Activated T-cell treated with anti-CD3 and anti-CD28 coated beads for 4 hours (primary cell): ENCODE measurements at places on chromosomes 16 and 17.

GRCh38 chr17:47941246-47942095 is at the start of gene PNPO:
Gene PNPO, plus strand, starts transcription at chr17:47941571. Its CDS starts 105 bp downstream, at chr17:47941676.
- DNase-seq = peak; percentile 94

- no peak for DNase-seq
These were observed 6.6 kb downstream of the TMEM114 start for GRCh38 chr16:8583732-8584131.

DNA sequence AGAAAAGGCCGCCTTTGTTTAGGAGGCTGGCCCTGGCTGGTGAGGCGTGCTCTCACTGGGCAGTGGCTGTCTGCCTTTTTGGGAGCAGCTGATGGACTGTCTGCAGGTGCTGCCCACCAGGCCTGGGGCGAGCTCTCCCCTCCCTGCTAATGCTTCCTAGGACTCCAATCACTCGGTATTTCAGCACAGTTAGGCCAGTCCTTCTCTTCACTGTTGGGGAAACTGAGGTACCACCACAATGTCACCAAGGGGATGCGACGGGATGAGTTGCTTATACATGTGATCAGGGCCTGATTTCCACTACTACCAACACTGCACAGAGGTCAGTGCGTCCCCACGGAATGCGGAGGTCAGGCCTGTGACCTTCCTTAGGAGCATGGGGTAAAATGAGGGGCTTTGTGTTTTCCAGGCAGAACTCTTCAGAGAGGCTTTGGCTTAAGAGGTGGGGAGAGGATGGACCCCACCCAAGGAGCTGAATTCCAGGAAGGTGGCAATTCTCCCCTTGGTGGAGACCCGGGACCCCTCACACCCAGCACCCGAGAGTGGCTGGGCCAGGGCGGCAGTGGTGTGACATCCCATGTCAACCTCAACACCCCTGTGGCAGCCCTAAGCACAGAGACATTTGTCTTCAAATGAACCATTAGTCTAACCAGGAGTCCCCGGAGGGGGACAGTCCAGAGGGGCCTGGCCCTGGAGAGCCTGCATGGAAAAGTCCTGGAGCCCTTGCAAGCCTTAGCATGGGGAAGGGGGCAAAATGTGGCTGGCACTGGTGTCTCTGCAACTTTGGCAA is 86.4 kb downstream of the N4BP1 start:
- DNase-seq = no peak

DNA sequence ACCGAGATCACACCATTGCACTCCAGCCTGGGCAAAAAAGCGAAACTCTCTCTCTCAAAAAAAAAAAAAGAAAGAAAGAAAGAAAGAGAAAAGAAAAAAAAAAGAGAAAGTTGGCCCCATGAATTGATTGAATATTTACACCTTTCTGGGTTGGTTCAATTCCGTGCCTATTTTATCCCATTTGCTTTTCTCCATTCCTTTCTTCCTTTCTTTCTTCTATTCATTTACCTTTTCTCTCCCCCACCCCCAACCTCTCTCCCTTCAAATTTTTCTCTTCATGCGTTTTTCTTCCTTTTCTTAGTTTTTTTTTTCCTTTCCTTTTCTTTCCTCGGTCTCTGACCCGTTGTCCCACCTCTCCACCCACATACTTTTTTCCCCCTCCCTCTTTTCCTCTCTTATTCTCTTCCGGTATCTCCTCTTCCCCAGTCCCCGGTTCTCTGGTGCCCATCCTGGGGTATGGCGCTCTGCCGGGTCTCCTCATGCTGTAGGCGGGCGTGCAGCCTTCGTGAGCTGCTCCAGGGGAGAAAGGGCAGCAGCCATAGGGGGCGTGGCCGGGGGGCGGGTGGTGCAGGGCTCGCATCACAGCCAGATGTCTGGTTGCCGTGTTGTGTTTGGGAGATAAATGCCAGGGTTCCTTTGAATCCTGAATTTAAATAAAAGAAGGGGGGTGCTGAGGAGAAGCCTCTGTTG is 5.3 kb upstream of the COL1A1 start:
- DNase-seq = no peak

DNA sequence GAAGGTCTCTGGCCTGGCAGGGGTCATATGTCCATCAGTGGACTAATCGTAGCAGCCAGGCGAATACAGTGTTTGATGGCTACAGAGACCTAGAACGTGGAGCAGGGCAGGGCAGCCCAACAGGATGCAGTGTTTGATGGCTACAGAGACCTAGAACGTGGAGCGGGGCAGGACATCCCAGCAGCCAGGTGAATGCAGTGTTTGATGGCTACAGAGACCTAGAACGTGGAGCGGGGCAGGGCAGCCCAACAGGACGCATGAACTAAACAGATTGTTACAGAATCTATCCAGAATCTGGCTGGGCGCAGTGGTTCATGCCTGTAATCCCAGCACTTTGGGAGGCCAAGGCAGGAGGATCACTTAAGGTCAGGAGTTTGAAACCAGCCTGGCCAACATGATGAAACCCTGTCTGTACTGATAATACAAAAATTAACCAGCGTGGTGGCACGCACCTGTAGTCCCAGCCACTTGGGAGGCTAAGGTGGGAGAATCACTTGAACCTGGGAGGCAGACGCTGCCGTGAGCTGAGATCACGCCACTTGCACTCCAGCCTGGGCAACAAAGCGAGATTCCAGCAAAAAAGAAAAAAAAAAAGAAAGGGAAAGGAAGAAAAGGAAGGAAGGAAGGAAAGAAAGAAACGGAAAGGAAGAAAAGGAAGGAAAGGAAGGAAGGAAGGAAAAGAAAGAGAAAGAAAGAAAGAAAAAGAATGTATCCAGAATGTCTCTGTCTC is 65.2 kb upstream of the RPH3AL start:
- DNase-seq = no peak

DNA sequence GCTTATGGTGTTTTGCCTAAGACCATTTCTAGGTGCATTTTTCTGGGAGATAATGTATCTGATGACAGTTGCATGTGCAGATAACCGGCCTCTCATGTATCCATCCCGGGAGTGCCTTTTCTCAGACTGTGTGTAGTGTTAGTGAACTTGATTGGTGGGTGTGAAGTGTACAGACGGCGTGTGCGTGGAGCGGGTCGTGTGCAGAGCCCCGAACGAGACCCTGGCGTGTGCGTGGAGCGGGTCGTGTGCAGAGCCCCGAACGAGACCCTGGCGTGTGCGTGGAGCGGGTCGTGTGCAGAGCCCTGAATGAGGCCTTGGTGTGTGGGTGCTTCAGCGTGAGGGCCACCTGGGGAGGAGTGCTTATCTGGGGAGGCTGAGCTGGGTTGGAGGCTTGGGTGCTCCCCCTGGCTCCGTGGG is 28.9 kb upstream of the ZNF750 start:
- DNase-seq = no peak

DNA sequence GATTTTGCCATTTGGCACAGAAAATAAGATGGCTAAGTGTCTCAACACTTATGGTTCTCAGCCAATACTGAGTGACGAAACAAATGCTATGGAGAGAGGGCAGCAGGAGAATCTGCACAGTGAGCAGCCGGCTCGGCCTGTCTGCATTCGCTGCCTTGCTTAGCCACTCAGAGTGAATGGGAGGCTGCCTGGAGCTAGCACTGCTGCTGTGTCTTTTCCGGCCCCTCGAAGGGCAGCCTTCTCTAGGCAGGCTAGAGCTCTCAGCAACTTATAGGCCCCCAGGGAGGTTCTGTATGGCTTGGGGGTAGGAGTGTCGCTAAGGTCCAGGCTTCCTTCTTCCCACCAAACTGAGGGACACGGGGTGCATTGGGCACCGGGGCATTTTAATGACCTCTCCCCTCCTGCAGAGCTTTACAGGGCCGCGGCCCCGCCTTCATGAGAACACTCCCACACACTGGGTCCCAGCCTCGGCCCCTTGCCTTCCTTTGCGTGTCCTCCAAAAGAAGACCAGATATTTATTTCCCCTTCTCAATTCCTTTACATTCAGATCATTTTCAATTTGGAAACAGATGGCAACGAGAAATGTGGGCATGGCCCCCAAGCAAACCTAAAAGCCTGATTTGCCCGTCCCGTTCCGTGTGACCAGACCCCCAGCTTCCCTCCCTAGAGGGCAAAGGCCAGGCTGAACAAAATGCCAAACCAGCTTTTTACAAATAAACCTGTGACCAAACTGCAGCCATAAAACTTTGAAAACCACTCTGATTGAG is 670.9 kb downstream of the TOX3 start:
- DNase-seq = no peak

- peak; percentile 3 for DNase-seq
These were observed at the start of gene OR3A2 for GRCh38 chr17:3385869-3386816. Gene OR3A2, minus strand, starts transcription at chr17:3386308.

GRCh38 chr17:82930043-82930923 is 90.5 kb upstream of the ZNF750 start:
- no peak for DNase-seq

DNA sequence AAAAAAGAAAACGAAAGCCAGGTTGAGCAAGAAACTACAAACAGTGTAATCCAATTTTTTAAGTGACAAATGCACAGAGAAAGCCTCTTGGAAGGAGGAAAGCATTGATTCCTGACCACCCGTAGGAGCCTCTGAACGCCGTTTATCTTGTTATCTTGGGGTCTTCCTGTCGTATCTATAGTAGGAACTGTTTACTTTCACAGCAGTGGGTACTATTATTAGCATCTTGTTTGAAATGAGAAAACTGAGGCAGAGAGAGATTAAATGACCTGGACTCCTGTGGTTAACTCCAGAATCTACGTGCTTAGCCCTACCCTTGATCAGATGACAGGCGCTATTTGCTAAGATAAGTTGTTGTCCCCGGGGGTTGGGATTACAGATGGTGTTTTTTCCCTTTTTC is 196.7 kb upstream of the FOXF1 start:
- DNase-seq = no peak

- no peak for DNase-seq
These were observed 10.9 kb upstream of the NT5C start for GRCh38 chr17:75142236-75142971.

GRCh38 chr16:23948949-23949411 is 113.2 kb downstream of the PRKCB start:
- DNase-seq = peak; percentile 33

- no peak for DNase-seq
These were observed 1.6 kb downstream of the FLOT2 start for GRCh38 chr17:28895794-28896447.

GRCh38 chr16:27463741-27464591 is 62.0 kb downstream of the IL21R start:
- DNase-seq = no peak

GRCh38 chr17:43905985-43906852 is 1.1 kb downstream of the MPP2 start:
- no peak for DNase-seq

DNA sequence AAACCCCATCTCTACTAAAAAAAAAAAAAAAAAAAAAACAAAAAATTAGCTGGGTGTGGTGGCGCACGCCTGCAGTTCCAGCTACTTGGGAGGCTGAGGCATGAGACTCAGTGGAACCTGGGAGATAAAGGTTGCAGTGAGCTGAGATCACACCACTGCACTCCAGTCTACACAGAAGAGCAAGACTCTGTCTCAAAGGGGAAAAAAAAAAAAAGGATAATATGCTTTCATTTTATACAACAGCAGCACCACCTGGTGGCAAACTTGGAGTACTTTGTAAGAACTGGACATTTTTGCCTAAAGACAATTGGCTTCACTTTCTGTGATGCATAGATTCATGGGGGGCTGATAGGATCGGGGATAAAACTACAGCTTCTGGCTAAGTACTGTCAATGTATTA is 8.5 kb downstream of the CHTF8 start:
- peak; percentile 56 for DNase-seq

DNA sequence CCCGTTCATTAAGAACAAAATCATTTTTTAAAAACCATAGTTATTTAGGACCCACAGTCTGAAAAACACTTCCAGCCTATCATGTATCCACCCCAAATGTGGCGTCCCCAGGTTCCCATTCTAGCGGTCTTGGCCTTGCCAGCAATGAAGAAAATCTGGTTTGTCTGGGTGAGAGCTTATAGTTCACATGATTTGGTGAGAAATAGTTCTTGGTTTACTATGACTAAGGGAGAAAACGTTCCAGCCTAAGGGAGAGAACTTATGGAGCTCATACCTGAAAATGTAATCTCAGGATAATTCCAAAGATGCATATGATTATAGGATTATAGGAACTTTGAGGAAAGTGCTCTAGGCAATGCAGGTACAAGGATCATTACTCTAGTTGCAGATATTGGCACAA is 4.8 kb downstream of the MARVELD3 start:
- no peak for DNase-seq

GRCh38 chr17:30917050-30917449 is 4.7 kb upstream of the ADAP2 start:
- no peak for DNase-seq

GRCh38 chr17:2064980-2065785 is 10.3 kb downstream of the HIC1 start:
- no peak for DNase-seq

- no peak for DNase-seq
These were observed 2.5 kb downstream of the ACSF3 start for GRCh38 chr16:89096042-89096717.

DNA sequence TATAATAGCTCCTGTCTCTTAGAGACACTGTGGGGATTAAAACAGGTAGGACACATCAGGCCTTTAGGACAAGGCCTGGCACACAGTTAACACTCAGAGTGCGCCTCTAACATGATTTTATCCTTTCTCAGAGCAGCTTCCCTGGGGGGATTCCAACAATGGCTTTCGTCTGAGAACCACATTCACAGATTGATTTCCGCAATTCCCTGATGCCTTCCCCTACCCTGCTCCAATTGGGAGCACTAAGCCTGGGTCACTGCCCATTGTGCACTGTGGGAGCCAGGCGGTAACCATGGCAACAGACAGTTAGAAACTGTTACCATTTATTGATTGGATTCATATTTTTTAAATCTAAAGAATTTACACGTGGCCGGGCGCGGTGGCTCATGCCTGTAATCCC is 5.9 kb upstream of the ALKBH5 start:
- no peak for DNase-seq

DNA sequence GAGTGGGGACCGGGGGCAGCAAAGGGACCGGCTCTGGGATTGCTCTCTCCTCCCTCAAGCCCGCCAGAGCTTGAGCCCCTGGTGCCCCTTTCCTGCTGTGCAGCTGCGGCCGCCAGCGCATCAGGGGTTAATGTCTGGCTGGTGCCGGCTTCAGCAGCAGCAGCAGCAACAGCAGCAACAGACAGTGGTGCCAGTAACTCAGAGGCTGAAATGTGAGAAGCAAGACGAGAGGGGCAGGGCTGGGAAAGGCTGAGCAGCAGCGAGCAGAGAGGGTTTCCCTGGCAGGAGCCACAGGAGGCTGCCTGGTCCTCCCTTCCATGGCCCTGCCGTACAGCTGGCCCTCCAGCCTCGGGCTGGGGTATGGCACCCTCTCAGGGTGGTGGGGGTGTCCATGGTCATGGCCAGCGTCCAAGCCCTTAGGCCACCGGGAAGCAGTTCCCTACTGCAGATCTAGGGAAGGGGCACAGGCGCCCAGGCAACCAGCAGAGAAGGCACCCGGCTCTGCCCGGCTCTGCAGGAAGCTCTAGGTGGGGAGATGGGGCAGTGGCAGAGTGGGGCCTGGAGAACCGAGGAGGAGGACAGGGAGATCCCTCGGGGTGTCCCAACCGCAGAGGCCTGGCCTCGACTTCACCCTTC is 21.1 kb upstream of the TFAP4 start:
- DNase-seq = no peak

DNA sequence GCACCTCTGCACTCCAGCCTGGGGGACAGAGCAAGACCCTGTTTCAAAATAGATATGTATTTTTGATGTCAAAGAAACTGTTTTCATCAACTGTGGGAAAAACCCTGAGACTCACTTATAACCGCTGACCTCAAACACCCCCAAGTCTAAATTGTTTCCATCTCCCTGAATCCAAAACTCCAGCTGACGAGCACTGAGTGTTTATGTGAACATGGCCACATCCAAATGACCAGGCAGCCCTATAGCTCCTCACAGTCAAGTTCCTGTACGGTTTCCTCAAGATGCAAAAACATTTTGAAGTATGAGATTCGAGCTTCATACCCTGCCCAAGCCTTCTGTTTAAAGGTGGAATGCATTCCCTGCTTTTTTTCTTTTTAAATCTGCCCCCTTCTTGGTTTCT is 45.3 kb upstream of the ZCCHC14 start:
- DNase-seq = no peak
